Lung (tissue), 17 donors: ENCODE measurements at places on chromosomes 3 and 15. TPM values are rescaled to one million over a fixed set of nuclear protein-coding genes. Genes with fewer than 3 reads are reported as not detected.

GRCh38 chr3:188352196-188352927 is 198.4 kb downstream of the LPP start:
- H3K4me1 ChIP-seq = peaks cover 4% of the 10 kb centered on the region
- H3K27me3 ChIP-seq = no peaks in the 10 kb centered on the region
- no peak overlapping the region for H3K27ac ChIP-seq
- DNase-seq = no peak
- H3K4me3 ChIP-seq = no peak overlapping the region

- H3K36me3 ChIP-seq = peaks cover 11% of the 10 kb centered on the region
- no peaks in the 10 kb centered on the region for H3K27me3 ChIP-seq
- no peak overlapping the region for H3K27ac ChIP-seq
- H3K4me3 ChIP-seq = no peak overlapping the region
- H3K4me1 ChIP-seq = no peaks in the 10 kb centered on the region
Observed at GRCh38 chr3:31610700-31611275, 78.1 kb downstream of the STT3B start.

DNA sequence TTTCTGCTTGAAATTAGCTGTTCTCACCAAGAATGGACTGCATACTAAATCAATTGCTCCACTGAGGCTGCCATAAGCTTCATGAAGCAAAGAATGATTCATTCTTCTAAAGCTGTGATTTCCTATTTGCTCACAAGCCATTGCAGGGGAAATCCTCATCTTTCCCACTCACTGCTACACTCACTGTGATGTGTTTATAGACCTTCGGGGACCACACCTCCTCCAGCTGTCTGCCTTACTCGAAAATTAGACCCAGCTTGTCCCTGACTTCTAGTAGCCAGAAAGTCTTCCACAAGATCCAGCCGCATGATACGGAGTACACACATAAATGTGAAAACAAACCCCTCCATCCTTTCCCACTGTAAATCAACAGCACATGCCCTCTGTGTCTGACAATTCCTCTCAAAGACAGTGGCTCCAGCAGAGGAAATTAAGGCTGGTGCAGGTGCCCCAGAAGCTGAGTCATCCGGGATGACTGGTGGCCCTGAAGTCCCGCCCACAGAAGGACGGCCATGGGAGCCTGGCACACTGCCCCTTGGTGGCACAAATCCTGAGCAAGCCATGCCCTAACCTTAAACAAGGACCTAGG is 172.0 kb downstream of the STT3B start:
- no peak for DNase-seq
- H3K27ac ChIP-seq = no peak overlapping the region
- no peaks in the 10 kb centered on the region for H3K36me3 ChIP-seq
- H3K4me1 ChIP-seq = no peaks in the 10 kb centered on the region
- H3K27me3 ChIP-seq = no peaks in the 10 kb centered on the region

The MAPKBP1 gene
- polyA plus RNA-seq = 7.2 TPM

- no peaks in the 10 kb centered on the region for H3K36me3 ChIP-seq
- H3K27me3 ChIP-seq = no peaks in the 10 kb centered on the region
- H3K4me1 ChIP-seq = peaks cover 3% of the 10 kb centered on the region
- no peak overlapping the region for H3K27ac ChIP-seq
- no peak overlapping the region for H3K4me3 ChIP-seq
Observed at GRCh38 chr3:42658091-42658770, 4.7 kb downstream of the ZBTB47 start.

- no peak for DNase-seq
- H3K4me1 ChIP-seq = no peaks in the 10 kb centered on the region
- H3K27me3 ChIP-seq = no peaks in the 10 kb centered on the region
- no peaks in the 10 kb centered on the region for H3K36me3 ChIP-seq
Observed at GRCh38 chr3:126959921-126960603, 22.9 kb upstream of the PLXNA1 start.

The CD276 gene
- polyA plus RNA-seq = 33.8 TPM

DNA sequence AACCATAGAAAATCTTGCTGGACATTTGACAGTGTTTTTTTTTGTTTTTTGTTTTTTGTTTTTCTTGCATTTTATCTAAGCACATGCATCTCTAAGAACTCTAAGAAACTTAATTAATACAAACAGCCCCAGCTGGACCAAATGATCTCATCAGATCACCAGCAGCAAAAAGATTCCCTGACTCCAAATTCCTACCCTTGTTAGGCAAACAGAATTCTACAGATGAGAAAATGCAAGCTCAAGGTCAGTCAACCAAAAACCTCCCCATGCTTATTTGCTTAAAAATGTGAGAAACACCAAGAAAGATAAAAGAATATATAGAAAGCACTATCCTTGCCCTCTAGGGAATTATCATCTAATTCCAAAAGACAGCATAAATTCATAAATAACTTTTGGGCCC is 65.4 kb downstream of the FOXP1 start:
- no peaks in the 10 kb centered on the region for H3K36me3 ChIP-seq
- no peaks in the 10 kb centered on the region for H3K27me3 ChIP-seq
- H3K4me1 ChIP-seq = peaks cover 6% of the 10 kb centered on the region
- H3K4me3 ChIP-seq = no peak overlapping the region
- no peak overlapping the region for H3K27ac ChIP-seq
- no peak for DNase-seq

The GOLGA8M gene
- polyA plus RNA-seq = 0.40 TPM

DNA sequence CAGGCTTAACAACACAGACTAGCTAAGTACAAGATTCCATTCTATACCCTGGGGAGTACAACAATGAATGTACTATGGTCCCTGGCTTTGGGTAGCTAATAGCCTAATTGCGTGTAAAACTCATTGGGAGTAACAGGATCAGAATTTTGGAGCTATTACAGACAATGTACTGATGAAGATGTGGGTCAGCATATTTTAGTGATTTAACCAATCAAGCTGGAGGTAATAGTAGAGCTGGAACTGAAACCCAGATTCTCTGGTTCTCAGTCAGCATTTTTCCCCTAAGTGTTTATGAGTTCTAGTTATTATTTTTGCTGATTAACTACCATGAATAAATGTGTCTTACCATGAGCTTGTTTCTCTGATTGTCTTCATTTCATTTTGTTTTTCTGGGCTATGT is 578.7 kb downstream of the NLGN1 start:
- no peaks in the 10 kb centered on the region for H3K4me1 ChIP-seq
- no peak overlapping the region for H3K27ac ChIP-seq
- H3K36me3 ChIP-seq = no peaks in the 10 kb centered on the region

- H3K27ac ChIP-seq = no peak overlapping the region
- no peaks in the 10 kb centered on the region for H3K4me1 ChIP-seq
- no peaks in the 10 kb centered on the region for H3K36me3 ChIP-seq
- H3K27me3 ChIP-seq = no peaks in the 10 kb centered on the region
Observed at GRCh38 chr3:19644405-19644804, 289.6 kb downstream of the EFHB start.

- no peaks in the 10 kb centered on the region for H3K36me3 ChIP-seq
- no peak overlapping the region for H3K4me3 ChIP-seq
- H3K27me3 ChIP-seq = no peaks in the 10 kb centered on the region
- H3K4me1 ChIP-seq = peaks cover 20% of the 10 kb centered on the region
- H3K27ac ChIP-seq = peak overlapping the region; percentile 77
Observed at GRCh38 chr3:72271923-72272322, 487.0 kb upstream of the PROK2 start.

GRCh38 chr3:143267989-143268388 is 148.4 kb downstream of the CHST2 start:
- H3K27ac ChIP-seq = no peak overlapping the region
- H3K4me1 ChIP-seq = no peaks in the 10 kb centered on the region
- no peak overlapping the region for H3K4me3 ChIP-seq
- no peaks in the 10 kb centered on the region for H3K27me3 ChIP-seq
- no peaks in the 10 kb centered on the region for H3K36me3 ChIP-seq

GRCh38 chr3:184731786-184732537 is 20.1 kb upstream of the MAGEF1 start:
- no peaks in the 10 kb centered on the region for H3K36me3 ChIP-seq
- H3K27ac ChIP-seq = no peak overlapping the region
- DNase-seq = no peak
- no peaks in the 10 kb centered on the region for H3K27me3 ChIP-seq
- no peak overlapping the region for H3K4me3 ChIP-seq
- peaks cover 15% of the 10 kb centered on the region for H3K4me1 ChIP-seq

The TMC3 gene
- not detected for polyA plus RNA-seq

DNA sequence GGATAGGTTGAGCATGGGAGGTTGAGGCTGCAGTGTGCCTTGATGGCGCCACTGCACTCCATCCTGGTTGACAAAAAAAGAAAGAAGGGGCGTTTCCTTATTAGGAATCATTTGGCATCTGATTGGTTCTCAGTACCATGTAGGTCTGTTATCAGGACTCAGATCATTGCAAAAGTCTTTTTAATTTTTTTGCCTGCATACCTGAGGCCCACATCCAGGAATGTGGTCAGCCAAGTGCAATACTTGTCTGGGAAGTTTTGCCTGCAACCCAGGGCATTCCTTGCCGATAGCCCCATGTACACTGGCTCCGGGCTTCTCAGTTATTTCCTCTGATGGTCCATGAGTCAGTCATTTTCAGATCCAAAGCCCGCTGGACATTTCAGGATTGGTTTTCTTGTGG is 50.1 kb upstream of the CRTC3 start:
- H3K4me3 ChIP-seq = no peak overlapping the region
- no peak overlapping the region for H3K27ac ChIP-seq
